ENCODE measurements at places on chromosomes 6 and 20.
A peak's percentile ranks its signal among the peaks of the same experiment; 100 is the strongest.

DNA sequence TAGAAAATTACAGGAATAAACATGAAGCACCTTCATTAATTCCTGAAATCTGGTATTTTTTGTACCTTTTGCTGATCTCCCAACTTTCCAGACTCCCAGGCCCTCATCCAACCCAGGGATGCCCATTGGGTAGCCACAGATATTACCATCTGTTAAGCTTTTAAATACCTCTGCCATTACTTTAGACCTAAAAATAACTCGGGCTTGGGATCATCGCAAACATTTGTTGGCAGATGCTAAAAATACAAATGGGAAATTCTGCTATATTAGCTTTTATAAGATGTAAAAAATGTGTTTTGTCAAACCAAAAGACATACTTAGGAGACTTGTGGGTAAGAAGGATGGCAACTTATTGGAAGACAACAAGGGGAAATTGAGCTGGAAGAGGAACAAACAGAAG is 376.1 kb downstream of the CENPW start:
- DNase-seq = no peak

DNA sequence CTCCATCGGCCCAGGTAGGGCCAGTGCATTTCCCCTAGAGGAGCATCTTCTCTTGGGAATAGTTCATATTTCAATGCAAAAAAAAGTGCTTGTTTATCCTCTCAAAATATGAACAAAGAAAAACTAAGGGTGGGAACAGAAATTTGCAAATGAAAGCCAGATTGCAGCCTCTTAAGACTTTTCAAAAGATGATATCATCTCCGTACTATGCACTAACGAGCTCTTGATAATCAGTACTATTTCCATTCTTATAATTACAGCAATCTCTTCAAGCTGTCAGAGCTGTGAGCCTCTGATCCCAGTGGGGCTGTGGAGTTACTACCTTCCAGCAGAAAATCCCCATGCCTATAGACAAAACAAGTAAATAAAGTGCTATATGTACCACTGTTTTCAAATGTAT is 77.1 kb downstream of the SOD2 start:
- no peak for DNase-seq

DNA sequence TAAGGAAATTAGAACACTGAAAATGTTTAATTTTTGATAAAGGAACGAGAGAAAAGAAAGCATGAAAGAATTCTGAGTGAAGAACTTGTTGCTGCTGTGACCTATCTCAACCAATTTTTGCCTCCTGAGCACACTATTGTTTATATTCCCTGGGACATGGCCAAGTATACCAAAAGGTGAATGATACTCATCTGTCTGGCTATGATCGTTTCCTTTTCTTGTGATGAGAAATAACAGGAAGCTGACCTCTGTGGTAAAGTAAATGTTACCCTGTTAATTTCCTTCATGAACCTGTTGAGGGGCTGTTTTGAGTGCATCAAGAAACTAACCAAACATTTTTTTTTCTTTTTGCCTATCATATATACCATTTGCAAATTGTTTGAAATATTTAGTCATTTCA is 69.1 kb downstream of the FIG4 start:
- DNase-seq = no peak

DNA sequence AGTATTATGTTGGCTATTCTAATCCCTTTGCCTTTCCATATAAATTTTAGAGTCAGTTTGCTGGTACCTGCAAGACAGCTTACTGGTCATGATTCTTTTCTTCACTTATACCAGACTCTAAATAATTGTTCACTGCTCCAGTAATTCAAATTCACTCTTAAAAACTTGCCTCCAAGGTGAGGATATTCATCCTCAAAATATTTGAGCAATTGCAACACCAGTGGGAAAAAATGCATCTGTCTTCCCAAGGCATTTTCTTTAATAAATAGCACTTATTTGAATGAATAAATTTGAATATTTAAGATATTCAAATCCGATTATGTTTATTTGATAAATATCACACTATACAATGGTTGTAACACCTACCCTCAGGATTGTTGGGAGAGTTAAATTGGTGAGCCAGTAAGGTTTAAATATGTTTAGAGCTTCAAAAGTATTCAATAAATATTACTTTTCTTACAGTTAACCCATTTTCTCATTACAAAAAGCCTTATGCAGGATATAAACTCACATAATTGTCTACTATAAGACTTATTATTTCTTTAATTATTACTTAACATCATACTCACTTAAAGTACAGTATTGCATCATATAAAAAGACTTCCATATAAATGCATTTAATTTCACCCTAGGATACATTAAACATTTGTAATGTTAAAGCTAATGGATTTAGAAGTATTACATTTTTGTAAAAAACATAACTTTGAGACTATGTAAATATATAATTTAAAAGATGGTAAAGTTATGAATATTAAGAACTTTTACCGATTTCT is 285.6 kb downstream of the SAMD5 start:
- no peak for DNase-seq

- no peak for DNase-seq
Observed at GRCh38 chr20:45432294-45432693, 16.4 kb downstream of the PIGT start.

DNA sequence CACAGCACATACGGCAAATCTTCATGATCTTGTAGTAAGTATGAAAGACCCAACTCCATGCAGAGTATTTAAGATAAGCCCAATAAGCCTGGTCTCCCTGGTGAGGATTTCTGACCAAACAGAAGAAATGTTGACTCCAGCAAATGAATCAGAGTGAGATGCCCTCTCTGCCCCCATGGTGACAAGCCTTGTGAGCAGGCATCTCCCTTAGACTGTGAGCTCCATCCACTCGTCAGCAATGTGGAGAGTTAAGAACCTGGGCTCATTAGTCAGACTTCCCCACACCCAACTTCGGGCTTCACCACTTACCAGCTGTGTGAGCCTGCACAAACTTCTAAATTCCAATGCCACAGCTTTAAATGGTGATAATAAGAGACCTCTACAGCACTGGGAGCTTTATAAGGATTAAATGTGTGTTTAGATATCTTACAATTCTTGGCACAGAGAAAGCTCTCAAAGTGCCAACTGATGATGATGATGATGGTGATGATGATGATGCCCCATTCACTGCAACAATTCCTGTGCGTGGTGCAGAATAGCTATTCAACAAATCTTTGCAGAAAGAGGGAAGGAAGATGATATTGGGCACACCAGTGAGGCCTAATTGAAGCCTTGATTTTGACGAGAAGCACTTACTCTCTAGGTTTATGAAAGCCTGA is 253.4 kb upstream of the TAB2 start:
- DNase-seq = no peak

DNA sequence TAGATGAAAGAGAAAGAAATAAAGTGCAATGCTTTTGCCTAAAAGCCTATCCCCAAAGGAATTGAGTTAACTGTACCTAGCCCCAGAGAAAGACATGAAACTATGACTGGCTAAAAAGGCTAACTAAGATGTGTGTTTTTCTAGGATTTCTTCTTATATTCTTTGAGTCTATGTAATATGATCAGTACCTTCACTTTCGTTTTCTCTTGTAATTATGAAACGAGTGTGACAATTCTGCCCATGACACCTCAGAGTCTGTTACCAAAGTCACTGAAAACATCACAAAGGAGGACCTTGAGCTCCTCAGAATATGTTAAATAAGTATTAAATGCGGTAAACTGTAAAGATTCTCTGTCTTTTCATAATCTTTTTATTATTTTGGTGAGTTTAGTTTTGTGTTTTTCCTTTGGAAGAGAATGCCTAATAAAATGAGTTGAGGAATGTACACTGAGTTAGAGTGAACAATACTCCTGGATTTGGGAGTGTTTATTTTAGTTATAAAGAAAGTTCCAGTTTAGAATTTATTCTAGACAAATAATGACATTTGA is 141.3 kb downstream of the FUT9 start:
- no peak for DNase-seq

- DNase-seq = no peak
Observed at GRCh38 chr6:139580592-139581484, 206.4 kb upstream of the CITED2 start.

DNA sequence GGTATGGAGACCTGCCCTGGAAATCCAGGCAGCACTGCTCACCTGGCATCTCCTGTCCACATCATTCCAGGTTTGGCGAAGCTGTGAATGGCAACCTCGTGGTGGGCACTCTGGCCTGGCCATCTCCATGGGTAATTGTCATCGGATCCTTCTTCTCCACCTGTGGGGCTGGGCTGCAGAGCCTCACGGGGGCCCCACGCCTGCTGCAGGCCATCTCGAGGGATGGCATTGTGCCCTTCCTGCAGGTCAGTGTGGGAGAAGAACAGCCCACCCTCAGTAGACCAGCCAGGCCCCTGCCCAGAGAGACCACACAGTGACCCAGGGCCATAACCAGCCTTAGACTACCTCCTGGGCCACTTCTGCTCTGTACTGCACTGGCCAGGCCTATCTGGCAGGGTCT is 15.9 kb downstream of the SLC12A5 start:
- DNase-seq = no peak

DNA sequence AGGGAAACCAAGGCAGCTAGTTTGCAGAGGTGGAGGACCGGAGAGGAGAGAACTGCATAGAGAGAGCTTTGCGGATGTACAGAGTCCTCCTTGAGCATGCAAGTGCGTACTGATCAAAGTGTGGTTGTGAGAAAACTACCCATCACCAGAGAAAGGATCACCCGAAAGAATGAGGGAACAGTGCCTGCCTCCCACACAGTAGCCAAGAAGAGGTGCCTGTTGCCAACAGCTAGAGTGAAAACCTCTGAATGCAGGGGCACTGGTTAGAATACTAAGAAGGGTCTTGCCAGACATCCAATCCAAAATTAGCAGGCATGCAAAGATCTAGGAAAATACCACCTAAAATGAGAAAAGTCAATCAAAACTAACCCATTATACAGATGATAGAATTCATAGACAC is 166.6 kb upstream of the AKAP12 start:
- DNase-seq = no peak

DNA sequence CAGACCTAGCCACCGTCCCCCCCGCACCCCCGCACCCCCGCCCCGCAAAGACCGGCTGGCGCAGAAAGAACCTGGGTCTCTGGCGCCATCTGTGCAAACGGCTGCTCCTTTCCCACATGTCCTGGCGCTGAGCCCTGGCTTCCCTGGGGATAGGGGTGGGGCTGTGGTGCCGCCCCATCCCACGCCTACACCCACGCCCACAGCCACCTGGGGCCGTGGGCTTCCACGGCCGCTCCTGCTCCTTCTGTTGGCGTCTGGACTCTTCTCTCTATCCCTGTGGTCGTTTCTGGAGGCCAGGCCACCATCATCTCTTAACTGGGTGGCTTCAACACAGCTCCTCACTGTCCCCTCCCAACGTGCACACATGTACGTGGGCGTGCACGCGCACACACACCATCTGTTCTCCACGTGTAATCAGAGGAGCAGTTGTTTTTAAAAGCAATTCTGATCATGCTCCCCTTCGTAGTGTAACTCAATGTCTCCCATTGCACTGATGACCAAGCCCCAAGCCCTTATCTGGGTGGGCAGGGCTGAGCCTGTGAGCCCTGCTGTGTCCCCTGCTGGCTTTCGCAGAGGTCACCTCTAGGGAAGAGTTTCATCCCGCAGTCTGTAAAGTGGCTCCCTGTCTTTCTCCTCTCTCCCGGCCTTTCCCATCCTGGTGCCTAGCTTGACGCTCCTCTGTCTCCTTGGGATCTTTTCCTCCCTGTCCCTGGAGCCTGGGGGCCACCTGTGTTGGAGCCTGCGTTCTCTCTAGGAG is 31.9 kb upstream of the FAM83D start:
- DNase-seq = no peak

DNA sequence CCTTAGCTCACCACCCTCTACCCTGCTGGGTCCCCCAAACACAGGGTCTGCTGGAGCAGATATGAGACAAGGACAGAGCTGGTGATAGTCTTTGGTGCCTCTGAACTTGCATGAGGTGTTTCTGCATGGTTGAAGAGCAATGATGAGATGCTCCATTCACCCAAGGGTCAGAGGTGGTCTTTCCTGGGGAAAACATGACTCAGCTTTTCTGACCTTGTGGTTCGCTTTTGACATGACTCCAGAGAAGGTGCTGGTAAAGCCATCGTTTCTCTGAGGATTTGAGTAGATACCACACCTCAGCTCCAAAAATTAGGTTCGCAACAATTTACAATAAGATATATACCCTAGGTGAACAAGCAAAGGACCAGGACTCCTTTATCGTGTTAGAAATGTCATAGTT is 304.8 kb downstream of the DHX35 start:
- DNase-seq = no peak

GRCh38 chr6:138017166-138017757 is 90.0 kb downstream of the PERP start:
- DNase-seq = no peak

DNA sequence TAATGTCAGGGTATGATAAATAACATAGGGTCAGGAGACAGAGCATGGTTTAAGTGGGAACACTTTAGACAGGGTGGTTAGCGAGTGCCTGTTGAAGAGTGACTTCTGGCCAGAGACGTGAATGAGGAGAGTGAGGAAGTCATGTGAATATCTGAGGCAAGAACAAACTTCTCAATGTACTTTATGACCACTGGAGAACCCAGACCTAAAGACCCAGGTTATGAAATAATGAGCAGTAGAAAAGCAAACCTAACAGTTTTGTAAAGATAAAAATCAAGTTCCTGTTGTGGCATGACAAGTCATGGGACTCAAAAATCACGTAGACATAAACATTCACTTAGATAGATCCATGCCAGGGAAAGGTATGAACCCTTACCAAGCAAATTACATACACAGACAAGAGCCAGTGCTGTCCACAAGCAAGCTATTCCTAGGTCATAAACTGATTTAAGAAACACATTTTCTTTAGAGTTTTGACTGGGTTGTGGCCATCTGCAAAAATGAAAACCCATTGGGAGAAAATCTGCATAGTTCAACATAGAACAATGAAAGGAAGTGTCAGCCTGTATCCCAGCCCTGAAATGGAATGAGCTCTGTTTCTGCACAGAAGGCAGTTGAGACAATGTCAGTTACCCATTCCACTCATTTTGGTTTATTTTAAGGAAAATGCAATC is 2.2 kb upstream of the MYCT1 start:
- no peak for DNase-seq

GRCh38 chr6:14638906-14639761 is 521.6 kb downstream of the CD83 start:
- DNase-seq = peak; percentile 2

DNA sequence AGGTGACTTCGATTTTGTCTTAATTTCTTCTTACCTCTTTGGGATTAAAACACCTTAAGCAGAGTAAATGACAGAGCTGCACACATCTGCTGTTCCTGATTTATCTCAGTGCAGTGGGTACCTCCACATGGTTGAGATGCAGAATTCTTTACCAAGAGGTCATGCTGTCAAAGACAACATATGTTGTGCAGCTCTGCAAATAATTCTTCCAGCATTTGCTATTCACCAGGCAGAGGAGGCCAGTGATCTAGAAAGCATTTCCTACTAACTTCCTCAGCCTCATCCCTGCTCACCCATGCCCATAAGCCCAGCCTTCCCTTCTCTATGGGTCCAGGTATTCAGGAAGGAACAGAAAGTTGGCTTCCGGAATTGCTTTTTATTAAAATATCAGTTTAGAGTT is 109.3 kb downstream of the THBS2 start:
- DNase-seq = no peak
